Activated CD4-positive, alpha-beta T cell treated with anti-CD3 and anti-CD28 coated beads for 24 hours (primary cell): ENCODE measurements at places on chromosomes 12 and 14.

DNA sequence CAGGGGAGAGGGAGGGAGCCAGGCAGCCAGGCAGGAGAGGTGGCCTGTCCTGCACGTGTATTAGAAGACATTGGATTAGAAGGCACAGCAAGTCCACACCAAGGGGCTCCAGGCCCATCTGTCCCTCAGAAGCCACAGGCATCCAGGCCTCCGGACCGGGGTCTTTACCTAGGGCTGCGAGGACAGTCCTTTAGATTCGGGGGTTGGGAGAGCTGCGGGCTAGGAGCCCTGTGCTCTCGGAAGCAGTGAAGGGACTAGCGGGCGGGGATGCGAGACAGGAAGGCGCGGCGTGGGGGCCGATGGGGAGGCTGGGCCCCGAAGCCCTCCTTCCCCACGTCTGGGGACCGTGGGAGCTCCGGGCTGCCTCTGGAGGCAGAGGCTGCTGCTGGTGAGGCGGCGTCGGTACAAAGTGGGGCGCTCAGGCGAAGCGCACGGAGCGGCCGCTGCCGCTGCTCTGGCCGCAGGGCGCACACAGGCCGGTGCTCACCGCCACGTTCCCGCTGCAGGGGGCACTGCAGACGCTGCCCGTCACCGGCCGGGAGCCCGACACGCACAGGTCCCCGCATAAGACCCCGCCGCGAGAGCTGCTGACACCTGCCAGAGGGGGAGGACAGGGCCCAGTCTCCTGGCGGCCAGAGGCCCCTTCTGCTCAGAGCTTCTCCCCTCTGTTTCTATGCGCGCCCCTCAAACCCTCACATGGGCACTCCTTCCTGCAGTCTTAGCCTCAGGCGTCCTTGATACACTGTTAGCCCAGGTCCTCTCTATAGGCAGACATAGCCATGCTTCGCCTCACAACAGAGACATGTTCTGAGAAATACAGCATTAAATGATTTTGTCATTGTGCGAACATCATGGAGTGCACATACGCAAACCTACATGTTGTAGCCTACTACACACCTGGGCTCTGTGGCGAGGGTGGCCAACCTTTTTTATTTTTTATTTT, 17.3 kb downstream of the KRT7 start:
- DNase-seq: no peak

DNA sequence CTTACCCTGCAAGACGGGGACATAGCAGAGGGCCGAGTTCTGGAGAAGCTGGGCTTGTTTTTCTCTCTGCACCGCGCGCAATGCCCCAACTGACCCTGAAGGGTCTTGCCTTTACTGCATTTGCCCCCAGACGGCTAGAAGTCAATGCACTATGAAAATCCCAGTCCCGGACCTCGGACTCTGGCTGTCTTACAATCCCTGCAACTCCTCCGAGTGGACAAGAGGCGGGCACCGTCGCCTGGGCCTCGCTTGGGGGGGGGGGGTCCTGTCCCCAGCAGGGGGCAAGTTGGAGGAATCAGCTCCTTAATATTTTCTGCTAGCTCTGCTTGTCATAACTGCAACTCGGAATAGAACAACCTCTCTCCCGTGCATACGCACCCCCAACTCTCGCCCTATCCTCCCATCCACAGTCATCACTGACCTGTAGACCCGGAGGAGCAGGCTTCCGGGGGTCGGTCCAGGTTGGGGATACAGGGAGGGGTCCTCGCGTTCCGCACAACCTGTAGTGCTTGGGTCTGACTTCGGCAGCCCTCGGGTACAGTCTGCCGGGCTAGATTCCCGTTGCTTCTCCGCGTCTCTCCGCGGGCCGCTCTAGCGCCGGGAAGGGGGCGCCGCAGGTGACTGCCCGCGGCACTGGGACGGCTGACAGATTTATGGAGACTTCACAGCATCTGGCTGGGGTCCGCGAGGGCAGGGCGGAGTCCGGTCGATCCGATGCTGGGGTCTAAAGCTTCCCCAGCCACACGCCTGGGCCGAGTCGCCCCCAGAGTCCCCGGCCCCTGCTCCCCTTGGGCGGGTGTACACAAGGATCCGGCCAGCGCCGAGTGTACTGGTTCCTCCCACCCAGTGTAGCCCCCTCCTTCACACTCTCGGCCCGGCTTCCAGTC, 3.3 kb upstream of the PAX9 start:
- no peak for DNase-seq

- DNase-seq: no peak
Observed at GRCh38 chr14:89418976-89419375, 1.9 kb upstream of the FOXN3 start.

- DNase-seq: no peak
Observed at GRCh38 chr12:110134691-110135411, 10.7 kb downstream of the IFT81 start.

- DNase-seq: peak; percentile 9
Observed at GRCh38 chr14:57533214-57533613, 39.6 kb upstream of the CCDC198 start.
